ENCODE measurements at places on chromosomes 16 and 17. TPM values are rescaled to one million over a fixed set of nuclear protein-coding genes. Genes with fewer than 3 reads are reported as not detected.

Gene SNN
- 9.7 TPM for polyA plus RNA-seq

Gene ZFPM1
- polyA plus RNA-seq: 14.9 TPM

Gene CSF3
- polyA plus RNA-seq: 2.0 TPM

Gene PIK3R5
- polyA plus RNA-seq: 4.6 TPM

Gene FAM20A
- 4.4 TPM for polyA plus RNA-seq

Gene MYO15A
- 2.5 TPM for polyA plus RNA-seq

Gene SPATA22
- polyA plus RNA-seq: not detected

Gene TP53TG3B
- not detected for polyA plus RNA-seq

DNA sequence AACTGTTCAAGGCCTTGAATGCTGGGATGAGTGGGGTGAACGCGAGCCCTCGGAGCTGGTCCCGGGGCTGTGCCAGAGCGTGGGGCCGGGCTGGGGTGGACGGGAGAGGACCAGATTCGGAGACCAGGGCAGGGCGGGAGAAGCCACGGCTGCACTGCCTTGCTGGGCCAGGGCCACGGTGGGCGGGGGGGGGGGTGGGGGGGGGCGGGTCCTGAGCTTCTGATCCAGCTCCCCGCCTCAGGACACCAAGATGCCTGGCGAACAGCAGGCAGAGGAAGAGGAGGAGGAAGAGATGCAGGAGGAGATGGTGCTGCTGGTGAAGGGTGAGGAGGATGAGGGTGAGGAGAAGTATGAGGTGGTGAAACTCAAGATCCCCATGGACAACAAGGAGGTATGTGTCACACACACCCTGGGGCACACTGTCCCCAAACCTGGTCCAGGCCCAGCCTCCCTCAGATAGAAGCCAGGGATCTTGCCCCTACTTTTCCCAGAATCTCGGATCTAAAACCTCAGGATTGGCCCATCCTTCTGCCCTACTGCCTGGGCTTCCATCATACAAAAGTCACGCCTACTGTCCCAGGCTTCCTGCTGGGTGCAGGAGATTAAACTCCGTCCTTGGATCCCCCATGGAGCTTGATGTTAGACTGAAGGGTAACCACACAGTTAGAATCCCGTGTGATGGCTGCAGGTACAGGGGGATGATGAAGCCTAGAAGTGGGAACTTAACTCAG is 563 bp downstream of the ZNF771 start:
- DNase-seq: peak; percentile 8
- peak overlapping the region; percentile 58 for H3K4me3 ChIP-seq
- no peaks in the 10 kb centered on the region for H3K36me3 ChIP-seq
- H3K27ac ChIP-seq: peak overlapping the region; percentile 63
- H3K27me3 ChIP-seq: no peaks in the 10 kb centered on the region
- H3K4me1 ChIP-seq: no peaks in the 10 kb centered on the region

- H3K4me1 ChIP-seq: no peaks in the 10 kb centered on the region
- no peaks in the 10 kb centered on the region for H3K27me3 ChIP-seq
- peak; percentile 61 for DNase-seq
- no peak overlapping the region for H3K4me3 ChIP-seq
- no peak overlapping the region for H3K27ac ChIP-seq
Measured at GRCh38 chr17:38572669-38573365, 32.9 kb downstream of the SRCIN1 start.

GRCh38 chr16:88634141-88634993 is 4.0 kb upstream of the IL17C start:
- H3K27me3 ChIP-seq: peaks cover 10% of the 10 kb centered on the region
- peaks cover 18% of the 10 kb centered on the region for H3K4me1 ChIP-seq
- H3K4me3 ChIP-seq: peak overlapping the region; percentile 33
- H3K36me3 ChIP-seq: peaks cover 7% of the 10 kb centered on the region
- H3K27ac ChIP-seq: peak overlapping the region; percentile 49

DNA sequence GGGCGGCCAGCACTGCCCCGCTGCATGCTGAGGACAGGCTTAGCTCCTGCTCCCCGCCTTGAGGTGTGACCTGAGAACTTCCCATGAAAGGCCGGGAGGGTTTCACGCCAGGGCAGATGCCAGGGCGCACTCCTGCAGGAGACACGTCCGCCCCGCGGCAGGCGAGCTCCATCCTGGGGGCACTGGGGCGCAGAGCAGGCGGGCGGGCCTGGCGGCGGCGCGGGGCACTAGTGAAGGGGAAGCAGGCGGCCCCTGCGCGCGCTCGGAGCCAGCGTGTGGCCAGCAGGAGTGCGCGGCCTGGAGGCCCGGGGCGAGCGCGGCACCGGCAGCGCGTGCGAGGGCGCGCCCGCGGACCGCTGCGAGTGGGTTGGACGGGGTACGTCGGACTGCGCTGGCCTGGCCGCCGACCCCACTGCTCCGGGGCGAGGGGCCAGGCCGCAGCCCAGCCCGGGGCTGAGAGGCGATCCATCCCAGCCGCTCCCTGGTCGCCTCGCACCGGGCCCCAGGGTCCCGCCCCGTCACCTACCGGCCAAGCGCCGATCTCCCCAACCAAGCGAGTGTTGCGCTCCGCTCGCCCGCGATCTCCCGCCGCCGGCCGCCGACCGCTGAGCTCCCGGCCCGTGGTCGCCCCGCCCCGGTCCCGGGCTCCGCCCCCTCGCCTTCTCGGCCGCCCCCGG is at the start of gene MAP3K14:
TSS of gene MAP3K14 (minus strand) at position 587 of the 677 bp plus-strand sequence. CDS start 26,275 bp downstream, outside the sequence.
- peak within 1 kb of the TSS; percentile 71 for H3K4me3 ChIP-seq
- peak within 1 kb of the TSS; percentile 98 for H3K27ac ChIP-seq
- peaks cover 19% of the 10 kb centered on the region for H3K4me1 ChIP-seq
- peak; percentile 90 for DNase-seq
- no peaks in the 10 kb centered on the region for H3K27me3 ChIP-seq

DNA sequence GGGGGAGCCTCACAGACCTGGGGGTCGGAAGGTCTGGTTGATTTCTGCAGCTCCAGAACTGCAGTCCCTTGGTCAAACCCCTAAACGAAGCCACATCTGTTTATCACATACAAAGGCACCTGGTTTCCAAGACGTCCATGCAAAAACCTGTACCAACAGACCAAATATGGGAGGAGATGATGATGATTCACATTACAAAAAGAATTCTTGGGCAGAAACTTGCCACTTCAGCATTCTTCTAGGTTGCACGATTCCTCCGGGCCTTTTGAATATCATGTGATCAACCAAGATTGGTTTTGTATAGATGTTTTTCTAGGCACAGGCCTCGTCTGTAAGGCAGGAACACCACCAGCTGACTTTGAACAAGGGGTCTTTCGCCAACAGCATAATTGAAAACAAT is 466.3 kb downstream of the SOX9 start:
- peaks cover 13% of the 10 kb centered on the region for H3K36me3 ChIP-seq
- H3K4me1 ChIP-seq: no peaks in the 10 kb centered on the region
- DNase-seq: no peak

GRCh38 chr17:13749891-13750235 is 148.1 kb upstream of the HS3ST3A1 start:
- no peaks in the 10 kb centered on the region for H3K4me1 ChIP-seq
- no peaks in the 10 kb centered on the region for H3K36me3 ChIP-seq

GRCh38 chr16:79217375-79218011 is 383.0 kb downstream of the MAF start:
- no peaks in the 10 kb centered on the region for H3K4me1 ChIP-seq
- DNase-seq: no peak
- no peaks in the 10 kb centered on the region for H3K27me3 ChIP-seq
- no peak overlapping the region for H3K27ac ChIP-seq
- H3K36me3 ChIP-seq: no peaks in the 10 kb centered on the region

DNA sequence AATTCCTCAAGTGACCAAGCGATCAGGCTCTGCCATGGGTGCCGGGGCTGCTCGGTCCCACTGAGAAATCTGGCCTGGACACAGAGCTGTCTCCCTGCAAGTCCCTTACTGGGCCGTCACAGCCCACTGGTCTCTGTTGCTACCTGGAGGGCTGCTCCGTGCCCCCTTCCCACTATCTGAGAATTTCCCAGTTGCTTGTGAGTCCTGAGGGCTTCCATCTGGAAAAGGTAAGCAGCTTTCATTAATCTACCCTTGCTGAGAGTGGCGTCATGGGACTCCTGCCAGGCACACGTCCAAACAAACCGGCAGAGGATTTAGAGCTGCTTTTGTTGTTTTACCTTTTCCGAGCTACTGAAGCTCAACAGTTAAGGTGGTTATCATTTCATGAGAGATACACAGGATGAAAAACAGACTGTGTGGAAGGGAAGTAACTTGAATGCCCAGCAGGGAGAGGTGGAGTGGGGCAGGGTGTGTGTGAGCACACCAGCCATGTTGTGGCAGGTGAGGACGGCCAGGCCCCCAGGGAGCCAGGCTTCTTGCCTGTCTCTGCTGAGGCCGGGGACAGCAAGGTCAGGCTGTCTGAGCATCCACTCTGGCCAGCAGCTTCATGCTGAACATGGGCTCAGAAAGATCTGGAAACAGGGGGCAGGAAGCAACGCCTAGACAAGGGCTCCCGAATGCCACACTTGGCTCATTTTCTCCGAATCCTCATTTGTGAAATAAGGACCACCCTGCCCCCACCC is 50.6 kb downstream of the GTF3C1 start:
- DNase-seq: no peak
- no peaks in the 10 kb centered on the region for H3K27me3 ChIP-seq
- H3K4me3 ChIP-seq: no peak overlapping the region
- peaks cover 61% of the 10 kb centered on the region for H3K36me3 ChIP-seq

- DNase-seq: no peak
- H3K27me3 ChIP-seq: no peaks in the 10 kb centered on the region
- peaks cover 15% of the 10 kb centered on the region for H3K36me3 ChIP-seq
Measured at GRCh38 chr16:69927056-69927757, 23.9 kb upstream of the CLEC18A start.

GRCh38 chr16:73996624-73997339 is 299.8 kb upstream of the PSMD7 start:
- no peaks in the 10 kb centered on the region for H3K36me3 ChIP-seq
- H3K4me1 ChIP-seq: no peaks in the 10 kb centered on the region
- DNase-seq: peak; percentile 80
